ENCODE measurements at places on chromosomes 5 and 9.
A peak's percentile ranks its signal among the peaks of the same experiment; 100 is the strongest.

- no peak for DNase-seq
- no peaks in the 10 kb centered on the region for H3K4me1 ChIP-seq
- no peak overlapping the region for H3K4me3 ChIP-seq
- H3K36me3 ChIP-seq: peaks cover 5% of the 10 kb centered on the region
- H3K27ac ChIP-seq: no peak overlapping the region
Measured at GRCh38 chr5:32100230-32100629, 73.9 kb downstream of the GOLPH3 start.

GRCh38 chr9:112503170-112503569 lies 16.5 kb downstream of the KIAA1958 start:
- DNase-seq: no peak
- no peak overlapping the region for H3K27ac ChIP-seq
- H3K4me3 ChIP-seq: no peak overlapping the region

DNA sequence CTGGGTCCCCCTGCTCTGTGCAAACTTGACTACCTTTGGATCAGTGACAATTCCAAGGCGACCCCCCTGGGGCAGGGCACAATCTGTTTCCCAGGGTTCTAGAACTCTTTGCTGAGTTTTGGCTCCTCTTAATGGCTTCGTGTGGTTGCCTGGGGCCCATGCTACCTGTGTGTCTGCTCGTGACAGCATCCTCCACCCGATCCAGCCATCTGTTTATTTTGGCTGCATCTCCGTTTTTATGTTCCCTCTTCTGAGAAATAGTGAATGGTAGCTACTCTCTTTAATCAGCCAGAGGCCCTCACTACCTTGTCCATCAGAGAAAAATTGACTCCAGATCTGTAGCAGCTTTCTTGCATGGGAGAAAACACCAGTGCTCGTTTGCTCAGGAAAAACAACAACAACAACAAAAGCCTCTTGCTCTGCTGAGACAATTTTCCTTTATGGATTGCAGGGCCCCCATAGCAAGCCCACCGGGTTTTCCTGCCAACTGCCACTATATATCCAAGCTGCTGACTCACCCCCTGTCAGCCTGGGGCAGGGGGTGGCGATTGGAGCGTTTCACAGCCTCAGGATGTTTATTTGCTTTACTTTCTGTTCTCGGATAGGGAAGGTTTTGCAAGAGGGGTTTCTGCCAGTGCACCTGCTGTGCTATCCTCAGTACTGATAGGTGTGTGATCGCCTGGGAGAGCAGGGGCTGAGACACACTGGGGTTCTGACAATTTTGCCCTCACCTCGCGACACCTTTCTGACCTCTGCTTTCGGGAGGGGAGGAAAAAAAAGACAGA lies 607.8 kb downstream of the BNC2 start:
- no peak overlapping the region for H3K4me3 ChIP-seq
- no peak for DNase-seq
- H3K27ac ChIP-seq: no peak overlapping the region

DNA sequence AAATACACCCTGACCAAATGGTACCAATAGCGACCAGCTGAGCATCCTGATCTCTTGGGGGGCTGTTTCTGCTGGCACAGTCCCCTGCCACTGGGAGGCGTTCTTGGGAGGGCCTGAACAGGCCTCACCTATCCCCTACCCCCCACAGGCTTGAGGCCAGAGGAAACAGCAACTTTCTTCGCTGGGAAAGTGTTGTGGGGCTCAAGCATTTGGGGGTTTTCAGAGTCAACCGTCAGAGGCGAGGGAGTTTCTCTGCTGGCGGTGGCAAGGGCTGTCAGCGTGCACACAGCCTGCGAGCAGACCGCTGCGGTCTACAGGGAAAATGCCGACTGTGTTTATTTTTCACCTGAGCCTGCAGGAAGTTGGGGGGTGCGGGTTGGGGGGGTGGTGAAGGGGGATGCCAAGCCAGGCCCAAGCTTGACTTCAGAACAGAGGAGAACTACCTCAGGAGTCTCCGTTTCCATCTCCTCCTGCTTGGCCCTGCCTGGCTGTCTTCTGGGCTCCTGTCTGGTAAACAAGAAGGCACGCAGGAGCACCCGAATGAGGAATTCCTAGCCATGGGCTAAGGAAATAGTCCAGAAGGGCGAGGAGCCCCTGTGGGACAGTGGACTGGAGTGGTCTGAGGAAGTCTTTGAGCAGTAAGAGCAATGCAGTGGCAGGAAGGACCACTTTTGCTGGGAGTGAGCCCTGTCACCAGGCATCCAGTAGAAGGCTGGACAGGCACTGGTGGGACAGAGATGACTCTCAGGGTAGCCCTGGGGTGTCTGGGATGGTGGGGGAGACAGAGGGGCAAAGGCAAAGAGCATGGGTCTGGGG lies 18.1 kb downstream of the TCF7 start:
- no peaks in the 10 kb centered on the region for H3K36me3 ChIP-seq
- no peak overlapping the region for H3K4me3 ChIP-seq
- no peak for DNase-seq
- H3K27ac ChIP-seq: no peak overlapping the region

- DNase-seq: no peak
- H3K36me3 ChIP-seq: no peaks in the 10 kb centered on the region
- no peaks in the 10 kb centered on the region for H3K27me3 ChIP-seq
- no peak overlapping the region for H3K4me3 ChIP-seq
- H3K27ac ChIP-seq: no peak overlapping the region
Measured at GRCh38 chr9:113715086-113715485, 161.0 kb upstream of the ZNF618 start.

GRCh38 chr9:103809745-103810144 lies 284.4 kb upstream of the SMC2 start:
- H3K4me1 ChIP-seq: no peaks in the 10 kb centered on the region
- no peak overlapping the region for H3K27ac ChIP-seq
- DNase-seq: no peak

DNA sequence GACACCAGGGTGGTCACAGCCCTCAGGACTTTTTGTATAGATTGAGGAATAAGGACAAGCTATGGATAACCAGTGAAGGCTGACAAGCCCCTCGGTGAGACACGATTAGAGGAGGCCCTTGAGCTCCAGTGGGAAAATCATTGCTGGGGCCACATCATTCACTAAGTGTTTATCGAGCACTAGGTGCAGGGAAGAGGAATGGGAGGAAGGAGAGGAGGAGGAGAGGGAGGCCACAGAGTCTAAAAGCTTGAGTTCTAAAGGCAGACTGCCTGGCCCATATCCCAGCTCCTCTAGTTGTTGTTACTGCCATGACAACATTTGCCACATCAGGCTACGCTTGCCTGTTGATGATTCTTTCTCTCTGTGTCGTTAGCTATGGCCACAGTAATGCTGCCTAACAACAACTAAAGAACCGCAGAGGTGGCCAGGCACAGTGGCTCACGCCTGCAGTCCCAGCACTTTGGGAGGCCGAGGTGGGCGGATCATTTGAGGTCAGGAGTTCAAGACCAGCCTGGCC lies 37.6 kb downstream of the NKX2-5 start:
- no peaks in the 10 kb centered on the region for H3K4me1 ChIP-seq
- no peak overlapping the region for H3K4me3 ChIP-seq
- H3K27me3 ChIP-seq: no peaks in the 10 kb centered on the region
- H3K27ac ChIP-seq: no peak overlapping the region

DNA sequence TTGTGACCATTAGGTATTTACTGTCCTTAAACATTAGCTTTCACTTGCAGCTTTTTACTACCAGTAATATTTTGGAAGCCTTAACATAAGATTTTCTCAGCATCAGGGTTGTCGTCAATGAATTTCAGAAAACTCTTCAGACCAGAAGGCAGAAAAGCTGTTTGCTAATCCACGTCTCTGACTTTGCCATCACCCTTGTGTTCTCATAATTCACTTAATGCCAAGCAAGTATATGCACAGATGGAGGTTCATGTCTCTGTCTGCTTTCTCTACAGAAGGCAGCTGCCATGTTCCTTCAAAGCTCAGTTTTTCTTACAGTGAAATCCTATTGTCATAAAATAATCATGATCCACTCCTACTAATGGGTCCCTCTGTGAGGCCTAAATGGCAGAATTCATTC lies 37.7 kb upstream of the LRRC19 start:
- no peaks in the 10 kb centered on the region for H3K36me3 ChIP-seq
- no peaks in the 10 kb centered on the region for H3K4me1 ChIP-seq
- no peak for DNase-seq
- no peak overlapping the region for H3K4me3 ChIP-seq

- H3K27me3 ChIP-seq: no peaks in the 10 kb centered on the region
- DNase-seq: no peak
- H3K4me3 ChIP-seq: no peak overlapping the region
- H3K36me3 ChIP-seq: no peaks in the 10 kb centered on the region
- H3K27ac ChIP-seq: no peak overlapping the region
Measured at GRCh38 chr5:126794157-126794828, 17.4 kb downstream of the LMNB1 start.

DNA sequence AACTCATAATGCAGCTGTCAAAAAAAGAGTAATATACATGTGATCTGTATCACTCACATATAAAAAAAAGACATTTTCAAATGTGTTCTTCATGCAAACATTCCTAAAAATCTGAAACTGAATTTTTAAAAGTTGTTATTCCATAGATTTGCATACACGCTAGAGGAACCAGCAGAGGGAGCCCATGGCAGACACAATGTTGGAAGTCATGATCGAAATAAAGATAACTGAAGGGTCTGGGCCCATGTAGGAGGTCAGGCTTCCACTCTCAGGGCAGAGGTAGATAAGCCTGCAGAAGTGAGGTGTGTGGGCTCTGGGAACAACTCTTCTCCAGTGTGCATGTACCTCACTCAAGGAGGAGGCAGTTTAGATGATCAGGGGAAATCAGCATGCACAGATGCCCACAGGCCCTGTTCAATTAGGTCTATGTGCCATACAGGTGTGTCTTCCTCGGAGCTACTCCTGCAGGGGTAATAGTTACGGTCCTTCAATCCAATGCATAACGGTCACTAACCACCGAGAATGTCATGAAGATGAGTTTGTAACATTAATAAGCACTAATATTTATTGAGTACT lies 208.6 kb downstream of the EPB41L4A start:
- H3K4me1 ChIP-seq: no peaks in the 10 kb centered on the region
- H3K27ac ChIP-seq: no peak overlapping the region
- no peak overlapping the region for H3K4me3 ChIP-seq
- H3K36me3 ChIP-seq: no peaks in the 10 kb centered on the region
- DNase-seq: peak; percentile 15
- no peaks in the 10 kb centered on the region for H3K27me3 ChIP-seq

DNA sequence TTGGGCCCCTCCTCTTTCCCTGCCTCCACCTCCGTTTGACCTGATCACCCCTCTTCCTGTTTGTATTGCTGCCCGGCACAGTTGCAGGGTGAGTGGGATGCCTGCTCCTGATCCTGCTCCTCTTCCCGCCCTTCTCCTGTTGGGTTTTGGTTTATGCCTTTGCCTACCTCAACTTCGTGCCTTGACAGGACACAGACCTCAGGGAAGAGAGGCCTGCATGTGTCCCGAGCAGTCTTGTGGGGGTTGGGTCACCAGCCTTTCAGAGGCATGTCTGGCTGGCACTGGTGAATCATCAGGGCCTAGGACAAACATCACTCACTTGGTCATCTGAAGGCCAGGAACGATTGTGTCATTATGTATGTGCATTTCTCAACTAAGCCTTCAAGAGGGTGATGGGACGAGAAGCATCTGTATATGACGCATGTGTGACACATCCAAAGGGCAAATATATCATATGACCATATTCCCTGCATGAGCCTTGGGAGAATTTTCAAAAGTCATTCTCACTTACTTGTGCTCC lies 56.9 kb downstream of the NPR3 start:
- H3K27me3 ChIP-seq: no peaks in the 10 kb centered on the region
- no peaks in the 10 kb centered on the region for H3K4me1 ChIP-seq
- no peak overlapping the region for H3K4me3 ChIP-seq
- H3K36me3 ChIP-seq: no peaks in the 10 kb centered on the region

DNA sequence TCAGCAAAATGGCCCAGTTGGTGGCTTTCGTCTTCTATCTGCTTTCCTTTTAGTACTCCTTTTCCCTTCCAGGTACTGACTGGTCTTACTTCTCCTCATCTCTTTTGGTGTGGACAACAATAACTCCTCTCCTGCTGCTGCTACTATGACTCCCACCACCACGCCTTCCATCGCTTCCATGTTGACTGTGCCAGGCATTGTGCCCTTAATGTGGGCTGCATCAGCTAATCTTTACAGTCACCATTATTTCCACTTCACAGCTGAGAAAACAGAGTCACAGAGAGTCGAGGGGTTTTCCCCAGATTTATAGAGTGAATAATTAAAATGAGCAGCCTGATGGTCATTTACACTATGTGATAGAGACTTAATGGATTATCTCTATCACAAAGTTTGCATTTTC lies 184.9 kb upstream of the IL12B start:
- H3K27me3 ChIP-seq: no peaks in the 10 kb centered on the region
- no peak overlapping the region for H3K4me3 ChIP-seq
- H3K27ac ChIP-seq: no peak overlapping the region
- no peaks in the 10 kb centered on the region for H3K36me3 ChIP-seq
- H3K4me1 ChIP-seq: no peaks in the 10 kb centered on the region

DNA sequence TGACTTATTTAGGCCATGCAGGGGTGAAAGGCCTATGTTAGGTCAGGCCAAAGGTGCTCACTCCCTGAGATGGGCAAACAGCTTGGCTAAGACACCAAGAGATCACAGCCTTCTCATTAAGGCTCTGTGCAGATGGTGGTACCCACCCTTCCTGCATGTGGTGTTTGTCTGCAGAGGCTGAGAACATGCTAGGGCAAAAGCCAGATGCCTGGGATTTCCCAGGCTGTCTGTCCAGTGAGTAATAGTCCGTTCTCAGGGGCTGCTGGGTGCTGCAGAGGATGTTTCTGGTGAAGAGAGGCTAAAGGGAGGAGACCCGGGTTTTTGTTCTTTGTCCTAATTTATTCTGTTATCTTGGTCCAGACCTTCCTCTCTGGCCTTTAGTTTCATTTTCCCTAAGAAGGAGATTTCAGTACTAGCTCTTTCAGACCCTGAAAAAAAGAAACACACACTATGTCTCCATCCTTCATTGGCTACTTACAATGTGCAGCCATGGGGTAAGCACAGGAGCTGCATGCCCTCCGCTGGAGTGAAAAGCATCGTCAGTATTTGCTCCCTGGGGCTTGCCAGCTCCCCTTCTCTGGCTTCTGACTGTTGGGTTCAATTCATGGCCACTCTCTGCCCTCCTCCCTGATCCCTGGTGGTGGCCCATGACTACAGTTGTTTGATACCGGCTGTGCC lies 23.4 kb upstream of the GLRA1 start:
- no peaks in the 10 kb centered on the region for H3K4me1 ChIP-seq
- no peak for DNase-seq
- H3K36me3 ChIP-seq: no peaks in the 10 kb centered on the region
- no peaks in the 10 kb centered on the region for H3K27me3 ChIP-seq
- H3K4me3 ChIP-seq: no peak overlapping the region

GRCh38 chr5:88833371-88834130 lies 49.4 kb downstream of the MEF2C start:
- no peaks in the 10 kb centered on the region for H3K36me3 ChIP-seq
- DNase-seq: no peak
- no peak overlapping the region for H3K27ac ChIP-seq
- peaks cover 3% of the 10 kb centered on the region for H3K4me1 ChIP-seq
- H3K27me3 ChIP-seq: no peaks in the 10 kb centered on the region

GRCh38 chr9:109311286-109311685 lies 9.6 kb downstream of the EPB41L4B start:
- H3K4me1 ChIP-seq: peaks cover 60% of the 10 kb centered on the region
- H3K27ac ChIP-seq: no peak overlapping the region
- no peaks in the 10 kb centered on the region for H3K27me3 ChIP-seq
- H3K4me3 ChIP-seq: no peak overlapping the region
- no peak for DNase-seq

- no peak overlapping the region for H3K27ac ChIP-seq
- H3K27me3 ChIP-seq: no peaks in the 10 kb centered on the region
- no peaks in the 10 kb centered on the region for H3K4me1 ChIP-seq
- no peak overlapping the region for H3K4me3 ChIP-seq
Measured at GRCh38 chr9:73640971-73641370, 489.3 kb downstream of the ANXA1 start.

All from pancreas (tissue), 10 donors.